ENCODE measurements at places on chromosomes 2 and 18.

- no peak for DNase-seq
These were observed 22.1 kb upstream of the PXDN start for GRCh38 chr2:1766425-1766824.

- DNase-seq, result no peak
These were observed 1.1 kb downstream of the PUM2 start for GRCh38 chr2:20349513-20349921.

DNA sequence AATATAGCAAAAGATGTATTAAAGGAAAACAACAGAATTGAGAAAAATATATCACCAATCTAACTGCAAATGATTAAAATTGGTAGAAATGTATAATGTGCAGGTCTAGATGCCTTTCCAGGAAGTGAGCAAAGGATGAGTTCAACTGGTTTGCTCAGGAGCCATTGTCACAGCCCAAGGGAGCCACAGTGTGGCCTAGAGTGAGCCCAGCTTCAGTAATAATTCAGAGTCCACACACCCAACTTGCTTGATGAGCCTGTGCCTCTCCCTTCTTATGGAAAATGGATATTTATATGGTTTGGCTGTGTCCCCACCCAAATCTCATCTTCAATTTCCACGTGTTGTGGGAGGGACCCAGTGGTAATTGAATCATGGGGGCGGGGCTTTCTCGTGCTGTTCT, 92.2 kb upstream of the ASAP2 start:
- no peak for DNase-seq

DNA sequence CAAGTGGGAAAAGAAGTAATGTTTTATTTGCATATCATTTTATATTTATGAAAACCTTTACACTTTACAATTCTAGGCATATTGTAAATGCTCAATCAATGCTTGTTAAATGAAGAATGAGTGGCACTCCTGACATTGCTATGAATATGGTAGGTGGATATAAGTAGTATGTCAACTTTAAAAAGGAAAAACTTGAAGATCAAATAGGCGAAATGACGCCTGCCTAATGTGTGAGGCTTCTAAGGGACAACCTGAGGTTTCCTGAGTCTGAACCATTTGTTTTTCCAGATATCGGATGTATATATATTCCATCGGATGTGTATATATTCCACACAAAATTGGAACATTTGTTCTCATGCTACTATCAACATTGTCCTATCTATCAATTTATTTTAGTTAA, 1.4 kb downstream of the STAT4 start:
- DNase-seq, result no peak

- no peak for DNase-seq
These were observed 17.4 kb downstream of the KCNH7 start for GRCh38 chr2:162821176-162821575.

GRCh38 chr18:11293794-11294193, 144.4 kb upstream of the PIEZO2 start:
- no peak for DNase-seq

DNA sequence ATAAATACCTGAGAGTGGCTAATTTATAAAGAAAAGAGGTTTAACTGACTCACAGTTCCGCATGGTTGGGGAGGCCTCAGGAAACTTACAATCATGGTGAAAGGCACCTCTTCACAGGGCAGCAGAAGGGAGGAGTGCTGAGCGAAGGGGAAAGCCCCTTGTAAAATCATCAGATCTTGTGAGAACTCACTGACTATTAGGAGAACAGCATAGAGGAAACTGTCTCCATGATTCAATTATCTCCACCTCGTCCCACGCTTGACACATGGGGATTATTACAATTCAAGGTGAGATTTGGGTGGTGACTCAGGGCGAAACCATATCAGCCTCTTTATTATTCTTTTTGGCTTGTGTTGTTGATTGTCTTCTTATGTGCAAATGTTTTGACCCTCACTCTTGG, 76.2 kb downstream of the WDR7 start:
- peak; percentile 6 for DNase-seq

DNA sequence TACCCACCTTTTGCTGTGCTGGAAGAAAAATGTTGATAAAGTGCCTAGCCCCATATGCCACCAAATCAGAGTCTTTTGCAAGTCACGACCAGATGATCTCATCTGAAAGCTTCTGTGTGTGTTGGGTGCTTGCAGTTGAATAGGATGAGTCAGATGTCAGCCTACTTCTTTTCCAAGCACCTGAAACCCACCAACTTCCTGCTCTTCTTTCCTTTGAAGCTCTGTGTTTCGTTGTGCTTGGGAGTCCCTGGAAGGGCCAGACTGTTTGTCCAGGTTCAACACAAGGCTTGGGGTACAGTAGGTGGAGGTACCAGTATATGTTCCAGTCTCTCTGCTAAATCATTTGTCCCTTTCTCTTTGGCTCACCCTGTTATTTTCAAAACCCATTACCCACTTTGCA, 36.8 kb upstream of the LCLAT1 start:
- DNase-seq, result no peak

DNA sequence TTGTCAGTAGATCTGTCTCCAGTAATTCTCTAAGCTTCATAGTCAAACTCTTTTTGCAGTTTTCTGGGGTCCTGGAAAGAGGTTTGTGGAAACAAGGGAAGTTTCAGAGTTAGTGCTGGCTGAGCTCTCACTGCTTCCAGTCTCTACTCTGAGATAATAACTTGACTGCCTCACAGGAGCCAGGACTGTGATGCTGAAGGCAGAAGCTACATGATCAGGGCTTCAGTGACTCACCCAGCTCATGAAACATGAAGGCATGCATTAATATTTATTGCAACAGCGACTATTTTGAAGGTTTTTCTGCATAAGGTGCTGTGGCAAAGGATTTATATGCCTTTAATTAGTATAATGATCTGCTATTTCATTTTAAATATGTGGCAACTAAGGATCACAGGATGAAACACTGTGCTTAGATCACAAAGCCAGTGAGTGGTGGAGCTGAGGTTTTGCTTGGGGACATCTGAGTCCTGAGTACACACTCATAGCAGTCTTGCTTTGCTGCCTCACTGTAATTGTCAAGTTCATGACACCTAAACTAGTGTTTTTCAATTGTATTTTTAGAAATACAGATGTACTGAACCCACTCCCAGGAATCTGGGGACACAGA, 448.4 kb upstream of the GCFC2 start:
- DNase-seq, result no peak

DNA sequence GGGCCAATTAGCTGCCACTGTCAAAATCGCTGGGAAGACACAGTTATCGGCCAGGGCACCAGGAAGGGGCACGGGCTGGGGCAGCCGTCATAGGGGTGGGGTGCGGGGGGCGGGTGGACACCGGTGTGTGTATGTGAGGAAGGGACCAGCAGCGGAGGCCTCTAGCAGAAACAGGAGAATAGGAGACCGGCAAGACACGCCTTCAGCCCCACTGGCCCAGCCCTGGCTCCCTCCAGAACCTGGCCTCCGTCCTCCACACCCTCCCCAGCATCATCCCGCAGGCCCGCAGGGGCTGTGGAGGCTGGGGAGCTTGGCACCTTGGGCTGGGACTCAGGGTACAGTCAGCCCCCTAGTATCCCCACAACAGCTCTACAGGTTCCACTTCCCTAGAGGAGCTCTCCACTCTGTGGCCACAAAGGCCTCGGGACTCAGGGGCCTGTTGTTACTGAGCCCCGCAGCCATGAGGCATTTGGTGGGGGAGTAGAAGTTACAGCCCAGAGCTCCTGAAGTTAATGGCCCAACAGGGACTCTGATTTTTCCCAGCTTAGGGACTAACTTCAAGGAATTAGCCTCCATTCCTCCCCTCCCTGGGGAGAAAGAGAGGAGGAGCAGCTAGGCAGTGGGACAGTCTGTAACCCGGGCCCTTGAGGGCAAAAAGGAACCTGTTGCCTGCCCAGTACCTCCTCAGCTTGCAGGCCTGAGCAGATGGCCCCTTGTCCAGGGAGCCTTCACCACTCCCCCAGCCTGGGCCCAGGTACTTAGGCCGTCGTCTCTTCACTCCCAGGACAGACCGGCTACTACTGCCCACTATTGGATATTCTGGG, 19.9 kb downstream of the SH2D6 start:
- no peak for DNase-seq

DNA sequence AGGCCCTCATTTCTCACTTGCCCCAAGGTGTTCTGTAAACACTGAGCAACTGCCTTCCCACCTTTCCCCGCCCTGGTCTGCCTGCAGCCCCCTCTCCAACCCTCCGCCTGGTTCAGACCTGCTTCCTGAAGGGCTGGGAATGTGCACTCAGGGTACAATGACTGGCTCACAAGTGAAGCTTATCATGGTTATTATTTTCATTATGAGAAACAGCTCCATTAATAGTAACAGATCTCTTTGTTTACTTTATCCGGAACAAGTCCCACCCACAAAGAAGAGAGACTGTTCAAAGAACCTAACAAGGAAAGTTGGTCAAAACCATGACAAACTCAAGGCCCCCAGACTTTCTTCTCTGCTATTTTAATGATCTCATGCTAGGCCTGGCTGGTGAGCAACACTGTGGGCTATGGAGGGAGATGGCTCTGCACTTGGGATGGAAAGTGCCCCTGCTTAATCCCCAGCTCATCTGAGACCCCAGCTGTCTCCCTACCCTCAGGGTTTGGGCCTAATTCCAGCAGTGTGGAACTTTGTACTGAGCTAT, 36.7 kb downstream of the ARHGAP25 start:
- no peak for DNase-seq

GRCh38 chr2:143183804-143184463, 54.7 kb downstream of the ARHGAP15 start:
- no peak for DNase-seq

GRCh38 chr18:63263444-63263843, 56.1 kb downstream of the BCL2 start:
- DNase-seq, result no peak

- DNase-seq, result no peak
These were observed 25.3 kb downstream of the SCG2 start for GRCh38 chr2:223576873-223577272.

GRCh38 chr2:222360997-222361396, 62.2 kb upstream of the PAX3 start:
- DNase-seq, result no peak

GRCh38 chr2:117960231-117960630, 53.6 kb downstream of the CCDC93 start:
- no peak for DNase-seq

DNA sequence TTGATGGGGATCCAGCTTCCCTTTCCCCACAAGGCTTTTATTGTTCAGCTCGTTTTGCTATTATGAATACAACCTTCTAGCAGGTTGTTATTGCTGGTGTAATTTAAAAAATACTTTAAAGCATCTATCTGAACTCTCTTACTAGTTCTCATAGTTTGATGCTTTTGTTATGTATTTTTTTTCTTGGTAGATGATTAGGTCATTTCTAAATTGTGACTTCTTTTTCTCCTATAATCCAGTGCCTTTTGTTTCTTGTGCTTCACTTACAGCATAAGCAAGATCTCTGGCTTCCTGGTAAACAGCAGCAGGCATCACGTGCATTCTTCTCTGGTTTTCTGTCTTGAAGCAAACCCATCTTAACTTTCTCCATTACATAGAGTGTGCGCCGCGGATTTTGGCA, 96.1 kb downstream of the FAM168B start:
- no peak for DNase-seq

DNA sequence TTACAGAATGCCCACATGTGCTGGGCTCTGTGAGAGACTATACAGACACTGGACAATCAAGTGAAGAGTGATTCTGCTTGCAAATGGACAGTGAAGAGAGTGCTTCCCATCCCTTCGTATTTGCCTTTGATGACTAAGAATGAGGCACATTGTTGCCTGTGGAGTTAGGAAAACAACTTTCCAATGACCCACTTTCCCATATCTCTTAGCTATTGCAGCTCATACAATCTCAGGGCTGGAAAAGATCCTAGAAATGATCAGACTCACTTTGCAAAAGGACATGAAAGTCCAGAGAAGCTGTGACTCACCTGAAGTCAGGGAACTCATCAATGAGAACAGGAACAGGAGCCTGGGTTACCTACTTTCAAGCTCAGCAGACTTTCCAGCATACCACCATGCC, 440.5 kb upstream of the TCF4 start:
- no peak for DNase-seq

GRCh38 chr2:206700156-206700555, 18.0 kb downstream of the DYTN start:
- DNase-seq, result no peak

GRCh38 chr2:238821391-238821790, 26.5 kb upstream of the TWIST2 start:
- DNase-seq, result no peak

DNA sequence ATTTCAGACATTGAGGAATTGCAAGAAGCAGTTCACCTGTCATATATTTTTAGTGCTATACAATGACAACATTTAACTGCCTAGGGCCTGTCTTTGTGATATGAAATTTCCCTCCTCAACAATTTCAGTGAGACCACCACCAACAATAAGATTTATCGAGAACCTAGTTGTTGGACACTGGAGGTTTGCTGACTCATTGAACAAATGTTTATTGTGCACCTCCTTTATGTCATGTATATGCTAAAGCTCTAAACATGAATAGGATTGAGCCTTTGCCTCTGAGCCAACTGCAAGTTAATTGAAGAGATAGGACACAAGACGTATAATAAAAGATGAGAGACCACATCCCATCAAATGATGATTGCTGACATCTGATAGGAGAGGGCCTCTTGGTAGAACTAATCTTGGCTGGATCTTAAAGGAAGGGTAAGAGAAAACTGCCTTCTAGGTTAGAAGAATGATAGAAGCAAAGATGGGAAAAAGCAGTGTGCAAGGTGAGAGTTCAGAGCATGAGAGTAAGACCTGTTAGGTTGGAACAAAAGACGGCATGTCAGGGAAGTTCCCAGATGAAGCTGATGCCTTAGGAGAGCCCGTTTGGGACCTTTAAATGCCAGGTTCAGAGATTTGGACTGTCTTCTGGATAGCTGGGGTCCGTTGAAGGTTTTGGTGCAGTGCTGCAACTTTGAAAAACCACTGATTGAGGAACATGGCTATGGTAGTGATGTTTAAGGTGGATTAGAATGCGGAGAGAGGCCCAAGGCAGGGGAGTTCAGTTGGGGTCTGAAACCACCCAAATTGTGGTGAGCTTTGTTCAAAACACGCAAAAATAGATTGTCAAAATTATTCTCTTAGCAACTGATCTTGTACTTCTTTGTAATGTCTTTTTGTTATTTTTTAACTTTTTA, 133.0 kb upstream of the EML6 start:
- DNase-seq, result no peak

- no peak for DNase-seq
These were observed 37.5 kb upstream of the HDAC4 start for GRCh38 chr2:239438368-239438767.

DNA sequence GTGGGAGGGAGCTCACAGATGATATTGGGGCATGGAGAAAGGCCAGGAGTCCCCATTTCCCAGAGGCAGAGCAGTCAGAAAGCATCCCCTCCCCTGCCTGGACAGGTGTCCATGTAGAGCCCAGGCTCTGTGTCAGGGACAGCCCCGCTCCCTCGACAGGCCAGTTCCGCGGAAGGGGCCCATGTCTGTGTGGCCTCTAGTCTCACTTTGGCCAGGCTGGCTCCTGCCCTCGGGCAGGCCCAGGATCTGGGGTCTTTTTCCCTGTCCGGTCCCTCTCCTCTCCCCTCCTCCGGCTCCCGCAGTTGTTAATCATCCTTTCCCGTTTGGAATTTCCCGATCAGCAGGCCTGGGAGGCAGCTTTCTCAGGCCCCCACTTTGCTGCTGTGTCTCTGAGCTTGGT, 20.4 kb upstream of the PDIA6 start:
- DNase-seq, result no peak

GRCh38 chr2:1569879-1570450, 156.7 kb downstream of the TPO start:
- no peak for DNase-seq

GRCh38 chr2:12675352-12675795, 41.4 kb upstream of the TRIB2 start:
- no peak for DNase-seq

Data from stimulated activated CD4-positive, alpha-beta T cell treated with anti-CD3 and anti-CD28 coated beads, Interleukin-12 subunit alpha, Interleukin-12 subunit beta, amount 100 ng/mL, for 4 hours (primary cell).